ENCODE measurements at places on chromosomes 13 and 19. TPM values are rescaled to one million over a fixed set of nuclear protein-coding genes. Genes with fewer than 3 reads are reported as not detected.

ZNF667 gene
- total RNA-seq: not detected

LEUTX gene
- total RNA-seq: not detected

TBXA2R gene
- total RNA-seq: 0.64 TPM

SYCN gene
- not detected for total RNA-seq

FFAR3 gene
- total RNA-seq: not detected

FAM216B gene
- total RNA-seq: not detected

GGN gene
- 1.5 TPM for total RNA-seq

CYP4F22 gene
- not detected for total RNA-seq

ASPDH gene
- total RNA-seq: not detected

PLPP2 gene
- total RNA-seq: 152 TPM

SPRED3 gene
- 16.4 TPM for total RNA-seq

LYPD5 gene
- 0.50 TPM for total RNA-seq

THSD8 gene
- total RNA-seq: 45.8 TPM

ZNF222 gene
- 6.6 TPM for total RNA-seq

FPR2 gene
- not detected for total RNA-seq

ZGLP1 gene
- 7.0 TPM for total RNA-seq

ZNF729 gene
- total RNA-seq: not detected

ATP1A3 gene
- 11.6 TPM for total RNA-seq

DNA sequence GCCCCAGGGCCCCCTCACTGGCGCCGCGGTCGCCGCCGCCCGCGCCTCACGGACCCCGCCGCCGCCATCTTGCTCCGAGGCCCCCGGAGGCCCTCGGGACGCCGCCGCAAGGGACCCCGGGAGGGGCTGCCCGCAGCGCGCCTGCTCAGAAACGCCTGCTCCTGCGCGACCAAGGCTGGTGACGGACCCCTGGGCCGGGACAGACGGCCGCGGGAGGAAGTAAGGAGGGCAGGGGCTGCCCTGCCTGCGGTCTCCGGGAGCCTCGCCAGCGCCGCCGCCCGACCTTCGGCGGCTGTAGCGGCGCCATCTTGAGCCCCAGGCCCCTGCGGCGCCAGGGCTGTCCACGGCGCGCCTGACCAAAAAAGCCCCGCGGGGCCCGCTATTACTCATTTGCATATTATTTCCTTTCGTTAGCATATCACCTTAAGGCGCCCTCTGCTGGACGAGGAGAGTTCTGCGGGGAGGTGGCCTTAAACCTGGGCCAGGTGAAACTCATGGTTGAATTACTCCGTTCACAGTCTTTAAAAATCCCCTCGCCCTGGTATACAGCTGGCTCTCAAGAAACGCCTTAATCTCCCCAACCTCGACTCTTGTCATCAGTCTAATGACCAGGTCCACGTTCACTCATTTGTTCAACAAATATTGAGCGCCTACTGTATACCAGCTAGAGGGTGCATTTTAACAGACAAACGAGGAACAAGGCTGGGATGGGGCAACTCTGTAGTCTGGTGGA, at the start of gene REXO1:
TSS of gene REXO1 (minus strand) at position 85 of the 733 bp plus-strand sequence. CDS start 125 bp downstream, outside the sequence.
- no peaks in the 10 kb centered on the region for H3K4me1 ChIP-seq
- DNase-seq: peak; percentile 94
- H3K27me3 ChIP-seq: no peaks in the 10 kb centered on the region
- H3K36me3 ChIP-seq: peaks cover 6% of the 10 kb centered on the region
- H3K4me3 ChIP-seq: peak within 1 kb of the TSS; percentile 97

GRCh38 chr19:49528211-49528771, 488 bp downstream of the RCN3 start:
- H3K27me3 ChIP-seq: no peaks in the 10 kb centered on the region
- DNase-seq: no peak
- peaks cover 40% of the 10 kb centered on the region for H3K36me3 ChIP-seq
- no peaks in the 10 kb centered on the region for H3K4me1 ChIP-seq
- H3K4me3 ChIP-seq: peak overlapping the region; percentile 53

- H3K27ac ChIP-seq: no peak overlapping the region
- no peak overlapping the region for H3K4me3 ChIP-seq
- DNase-seq: no peak
Measured at GRCh38 chr19:3632739-3633558, 6.4 kb upstream of the CACTIN start.

DNA sequence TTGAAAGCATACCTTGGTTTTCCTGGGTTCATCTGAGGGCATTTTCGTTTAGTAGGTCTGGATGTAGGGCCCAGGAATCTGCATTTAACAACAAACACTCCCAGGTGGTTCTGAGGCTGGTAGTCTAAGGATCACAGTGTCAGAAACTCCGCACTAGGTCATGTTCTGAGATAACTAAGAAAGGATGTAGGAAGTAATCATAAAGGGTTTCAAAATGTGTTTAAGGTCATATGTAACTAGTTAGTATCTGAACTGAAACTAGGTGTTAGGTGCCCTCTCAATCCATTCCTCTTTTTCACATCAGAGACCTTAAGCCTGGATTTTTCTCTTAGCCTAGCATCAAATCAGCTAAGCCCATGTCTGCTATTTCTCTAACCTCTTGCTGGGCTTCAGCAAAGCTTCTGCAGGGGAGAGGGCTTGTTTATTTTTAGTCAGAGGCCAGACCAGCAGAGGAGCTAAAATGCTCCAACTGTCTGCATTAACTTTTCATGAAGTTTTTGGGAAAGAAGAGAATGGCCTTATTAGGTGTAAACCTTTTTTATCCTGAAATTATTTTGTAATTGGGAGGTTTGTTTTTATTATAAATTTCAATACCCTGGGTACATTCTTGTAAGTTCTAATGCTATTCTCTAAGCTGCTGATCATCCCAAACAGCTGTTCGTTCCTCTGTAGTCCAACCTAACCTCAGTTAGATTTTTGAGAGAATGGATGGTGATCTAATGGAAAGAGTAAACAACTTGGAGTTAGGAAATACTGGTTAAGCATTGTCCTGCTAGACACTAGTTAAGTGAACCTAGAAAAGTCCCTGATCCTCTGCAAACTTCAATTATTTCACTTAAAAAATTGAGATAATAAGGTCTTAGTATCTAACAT, 262.8 kb upstream of the RFC3 start:
- no peaks in the 10 kb centered on the region for H3K36me3 ChIP-seq
- no peaks in the 10 kb centered on the region for H3K27me3 ChIP-seq
- no peaks in the 10 kb centered on the region for H3K4me1 ChIP-seq

GRCh38 chr19:3045885-3046697, 16.2 kb downstream of the TLE5 start:
- peaks cover 3% of the 10 kb centered on the region for H3K4me1 ChIP-seq
- DNase-seq: peak; percentile 73
- H3K36me3 ChIP-seq: no peaks in the 10 kb centered on the region
- no peak overlapping the region for H3K27ac ChIP-seq
- H3K4me3 ChIP-seq: peak overlapping the region; percentile 73

DNA sequence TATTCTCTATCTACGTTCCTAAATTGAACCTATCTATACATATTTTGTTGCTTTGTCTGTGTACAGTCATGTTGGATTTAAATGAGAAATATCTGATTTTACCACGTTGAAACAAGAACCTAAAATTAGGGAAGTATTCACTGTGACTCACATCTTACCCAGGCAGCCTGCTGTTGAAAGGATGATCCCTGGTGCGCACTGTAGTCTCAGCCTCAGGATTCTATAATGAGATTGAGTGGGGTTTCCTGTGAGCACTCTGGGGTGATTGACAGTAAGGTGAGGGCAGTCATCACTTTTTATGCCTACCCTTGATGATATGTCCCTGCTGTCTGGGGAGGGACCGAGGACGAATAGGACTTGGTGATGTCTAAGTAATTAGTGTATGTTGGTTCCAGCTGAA, 35.4 kb downstream of the PCCA start:
- H3K4me1 ChIP-seq: peaks cover under 1% of the 10 kb centered on the region
- no peak overlapping the region for H3K27ac ChIP-seq
- no peak for DNase-seq
- no peak overlapping the region for H3K4me3 ChIP-seq
- no peaks in the 10 kb centered on the region for H3K27me3 ChIP-seq

DNA sequence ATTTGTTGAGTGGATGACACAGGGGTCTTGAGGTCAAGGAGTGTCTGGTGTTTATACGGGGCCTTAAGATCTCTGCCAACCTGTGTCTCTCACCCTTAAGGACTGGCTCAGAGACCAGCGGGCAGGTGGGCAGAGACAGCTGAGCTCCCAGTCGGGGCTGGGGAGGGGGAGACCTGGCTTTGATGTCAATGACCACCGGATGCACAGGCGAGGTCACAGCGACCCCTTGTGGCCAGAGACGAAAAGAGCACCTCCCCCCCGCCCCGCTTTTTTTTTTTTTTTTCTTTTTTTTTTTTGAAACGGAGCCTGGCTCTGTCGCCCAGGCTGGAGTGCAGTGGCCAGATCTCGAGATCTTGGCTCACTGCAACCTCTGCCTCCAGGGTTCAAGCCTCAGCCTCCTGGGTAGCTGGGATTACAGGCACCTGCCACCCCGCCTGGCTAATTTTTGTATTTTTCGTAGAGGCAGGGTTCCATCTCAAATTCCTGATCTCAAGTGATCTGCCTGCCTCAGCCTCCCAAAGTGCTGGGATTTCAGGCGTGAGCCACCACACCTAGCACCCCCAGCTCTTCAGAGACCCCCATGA, 12.1 kb upstream of the KLK14 start:
- peaks cover 4% of the 10 kb centered on the region for H3K36me3 ChIP-seq
- H3K4me3 ChIP-seq: no peak overlapping the region
- DNase-seq: peak; percentile 75
- H3K27me3 ChIP-seq: no peaks in the 10 kb centered on the region

DNA sequence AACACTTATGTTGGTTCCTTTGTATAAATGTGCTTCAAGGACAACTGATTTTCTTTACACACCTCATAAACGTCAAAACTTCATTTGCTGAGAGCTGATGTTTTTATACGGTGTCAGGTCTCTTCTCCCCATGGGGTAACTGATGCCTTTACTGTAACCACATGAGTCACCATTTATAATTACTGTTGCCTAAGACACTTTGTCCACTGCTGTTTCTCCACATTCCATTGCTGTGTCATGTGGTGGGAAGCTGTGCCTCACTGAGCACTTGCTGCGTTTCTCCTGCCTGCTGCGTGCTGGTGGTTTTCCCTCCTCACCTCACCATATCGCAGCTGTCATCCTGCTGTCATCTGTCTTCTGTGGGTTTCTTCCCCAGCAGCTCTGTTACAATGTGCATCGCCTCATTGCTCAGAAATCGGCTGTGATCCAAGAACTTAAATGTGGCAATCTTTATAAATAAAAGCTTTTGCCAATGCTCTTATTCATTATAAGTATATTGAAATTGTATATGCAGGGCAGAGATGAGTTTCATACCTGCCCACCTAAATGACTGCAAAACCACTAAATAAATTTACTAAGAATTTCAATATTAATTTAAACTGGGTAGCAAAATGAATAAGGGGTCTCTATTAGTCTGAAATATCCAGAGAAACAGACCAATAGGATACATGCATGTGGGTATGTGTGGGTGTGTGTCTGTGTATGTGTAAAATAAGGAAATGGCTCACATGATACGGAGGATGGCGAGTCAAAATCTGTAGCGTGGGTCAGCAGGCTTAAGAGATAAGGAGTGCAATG, 547.0 kb upstream of the SLITRK5 start:
- H3K4me1 ChIP-seq: peaks cover 2% of the 10 kb centered on the region
- DNase-seq: peak; percentile 48
- no peaks in the 10 kb centered on the region for H3K36me3 ChIP-seq

GRCh38 chr13:87198371-87198770, 472.8 kb upstream of the SLITRK5 start:
- H3K4me3 ChIP-seq: no peak overlapping the region
- H3K27ac ChIP-seq: no peak overlapping the region
- no peak for DNase-seq
- H3K36me3 ChIP-seq: peaks cover 7% of the 10 kb centered on the region
- H3K27me3 ChIP-seq: no peaks in the 10 kb centered on the region

- peaks cover 2% of the 10 kb centered on the region for H3K4me1 ChIP-seq
- no peak for DNase-seq
- no peak overlapping the region for H3K4me3 ChIP-seq
- H3K36me3 ChIP-seq: no peaks in the 10 kb centered on the region
- H3K27ac ChIP-seq: no peak overlapping the region
- no peaks in the 10 kb centered on the region for H3K27me3 ChIP-seq
Measured at GRCh38 chr13:23955064-23955463, 57.8 kb upstream of the C1QTNF9B start.

DNA sequence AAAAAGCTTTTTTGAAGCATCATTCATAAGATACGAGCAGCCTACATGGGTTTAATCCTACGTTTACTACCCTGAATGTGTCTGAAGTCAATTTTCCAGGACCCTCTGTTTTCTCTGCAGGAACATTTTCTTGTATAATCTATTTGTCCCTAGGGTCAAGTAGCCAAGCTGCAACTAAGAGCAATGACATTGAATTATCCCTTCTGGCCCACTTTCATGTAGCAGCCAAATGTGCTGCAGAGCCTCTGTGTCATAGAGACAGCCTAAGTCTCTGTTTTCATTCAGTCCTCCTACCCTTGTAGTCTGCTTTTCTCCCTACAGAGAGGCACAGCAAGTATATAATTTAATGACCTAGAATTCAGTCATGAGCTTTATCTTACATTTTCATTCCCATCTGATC, 82.1 kb downstream of the ZAR1L start:
- no peak overlapping the region for H3K27ac ChIP-seq
- H3K4me3 ChIP-seq: no peak overlapping the region
- no peaks in the 10 kb centered on the region for H3K4me1 ChIP-seq
- H3K27me3 ChIP-seq: no peaks in the 10 kb centered on the region
- H3K36me3 ChIP-seq: peaks cover 12% of the 10 kb centered on the region
- no peak for DNase-seq

GRCh38 chr19:14677464-14677863, 2.8 kb upstream of the ADGRE3 start:
- no peak for DNase-seq
- no peak overlapping the region for H3K27ac ChIP-seq

DNA sequence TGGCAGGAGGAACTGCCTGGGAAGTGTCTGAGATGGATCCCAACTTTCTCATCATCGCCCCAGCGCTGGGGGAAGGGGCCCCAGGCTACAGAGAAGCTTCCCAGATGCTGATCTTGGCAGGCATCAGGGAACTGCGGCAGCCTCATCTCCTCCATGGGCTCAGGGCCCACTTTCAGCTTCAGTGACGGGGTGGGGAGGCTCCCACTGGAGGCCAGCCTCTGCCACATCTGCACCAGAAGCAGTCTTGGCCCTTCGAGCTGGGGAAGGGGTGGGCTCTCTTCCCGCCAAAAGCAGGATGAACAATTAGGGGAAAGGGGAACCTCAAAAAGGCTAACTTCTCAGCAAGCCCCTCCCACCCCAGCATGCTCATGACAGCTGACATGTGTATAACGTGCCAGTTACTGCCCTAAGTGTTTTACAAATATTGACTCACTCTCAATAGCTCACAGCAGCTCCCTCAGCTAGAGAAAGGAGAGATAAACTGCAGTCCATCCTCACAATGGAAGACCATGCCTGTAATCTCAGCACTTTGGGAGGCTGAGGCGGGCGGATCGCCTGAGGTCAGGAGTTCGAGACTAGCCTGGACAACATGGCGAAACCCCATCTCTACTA, 7.1 kb upstream of the S1PR2 start:
- H3K4me1 ChIP-seq: no peaks in the 10 kb centered on the region
- H3K36me3 ChIP-seq: no peaks in the 10 kb centered on the region
- H3K4me3 ChIP-seq: no peak overlapping the region
- no peak overlapping the region for H3K27ac ChIP-seq

DNA sequence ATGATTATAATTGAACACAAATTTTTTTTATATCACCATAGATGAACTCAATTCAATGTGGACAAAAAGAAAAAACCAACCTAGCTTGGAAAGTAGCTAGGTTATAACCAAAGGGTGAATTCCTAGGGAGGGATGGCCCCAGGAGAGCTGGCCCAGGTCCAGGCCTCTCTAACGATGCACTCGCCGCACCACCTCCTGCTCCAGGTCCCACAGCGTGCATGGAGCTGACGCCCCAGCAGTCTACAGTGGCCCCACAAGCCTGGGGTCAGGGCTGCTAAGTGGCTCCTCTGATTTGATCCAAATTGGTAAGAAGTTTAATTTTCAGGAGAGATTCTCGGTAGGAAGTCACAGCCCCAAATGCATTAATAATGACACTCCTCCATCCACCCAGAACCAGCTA, 48.8 kb downstream of the TSHZ3 start:
- H3K4me3 ChIP-seq: no peak overlapping the region
- H3K27ac ChIP-seq: no peak overlapping the region
- no peaks in the 10 kb centered on the region for H3K36me3 ChIP-seq

Data from H9 (cell line).